ENCODE measurements at places on chromosomes 4 and X.

DNA sequence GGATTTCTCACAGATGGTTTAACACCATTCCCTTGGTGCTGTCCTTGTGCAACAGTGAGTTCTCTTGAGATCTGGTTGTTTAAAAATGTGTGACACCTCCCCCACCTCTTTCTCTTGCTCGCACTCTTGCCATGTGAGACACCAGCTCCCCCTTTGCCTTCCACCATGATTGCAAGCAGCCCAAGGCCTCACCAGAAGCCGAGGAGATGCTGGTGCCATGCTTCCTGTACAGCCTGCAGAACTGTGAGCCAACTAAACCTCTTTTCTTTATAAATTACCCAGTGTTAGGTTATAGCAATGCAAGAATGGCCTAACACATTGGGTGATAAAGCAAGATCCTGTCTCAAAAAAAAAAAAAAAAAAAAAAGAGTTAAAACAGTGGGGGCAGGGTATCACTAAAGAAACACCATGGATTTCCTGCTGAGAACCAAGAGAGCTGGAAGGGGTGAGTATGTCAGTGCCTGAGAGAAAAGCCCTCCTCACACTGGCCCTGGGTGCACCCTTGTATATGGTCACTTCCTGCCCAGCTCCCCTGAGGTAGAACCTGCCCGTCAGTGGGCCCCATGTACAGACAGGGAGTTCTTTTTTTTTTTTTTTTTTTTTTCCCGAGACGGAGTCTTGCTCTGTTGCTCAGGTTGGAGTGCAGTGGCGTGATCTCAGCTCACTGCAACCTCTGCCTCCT is 46.4 kb downstream of the APOO start:
- no peak for DNase-seq

GRCh38 chrX:104318330-104319009 is 63.7 kb upstream of the ESX1 start:
- no peak for DNase-seq

DNA sequence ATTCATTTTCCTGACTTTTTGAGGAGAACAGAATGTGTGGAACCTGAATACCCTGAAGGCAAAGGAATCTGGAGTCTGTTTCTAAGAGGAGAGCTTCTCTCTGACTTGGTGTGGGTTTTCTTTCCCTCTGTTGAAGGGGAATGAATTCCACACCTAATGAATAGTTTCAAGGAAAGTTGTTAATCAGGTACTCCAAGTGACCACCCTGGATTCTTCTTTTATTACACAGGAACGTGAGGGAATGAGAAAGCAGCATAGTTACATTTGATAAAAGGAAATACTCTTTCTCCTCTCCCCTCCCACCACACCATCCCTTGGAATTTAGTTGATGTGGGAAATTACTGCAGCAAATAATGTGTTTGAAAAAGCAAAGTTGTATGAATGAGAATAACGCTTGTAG is 29.7 kb downstream of the SLIT2 start:
- DNase-seq = no peak

DNA sequence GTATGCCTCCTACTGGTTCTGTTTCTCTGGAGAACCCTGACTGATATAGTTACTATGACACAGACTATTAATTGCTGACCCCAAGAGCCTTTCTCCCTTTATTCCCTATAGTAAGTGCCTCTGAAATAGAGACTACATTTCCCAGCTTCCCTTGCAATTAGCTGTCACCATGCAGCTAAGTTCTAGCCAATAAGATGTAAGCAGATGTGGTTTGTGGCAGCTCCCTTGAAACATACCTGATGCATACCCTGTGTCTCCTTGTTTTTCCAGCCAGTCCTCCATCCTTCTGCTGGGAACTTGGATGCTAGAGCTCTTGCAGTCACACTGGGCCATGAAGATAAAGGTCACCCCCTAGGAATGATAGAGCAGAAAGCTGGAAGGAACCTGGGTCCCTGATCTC is 9.7 kb upstream of the TMEM165 start:
- DNase-seq = no peak

GRCh38 chrX:2466876-2467656 is 33.7 kb downstream of the DHRSX start:
- no peak for DNase-seq

DNA sequence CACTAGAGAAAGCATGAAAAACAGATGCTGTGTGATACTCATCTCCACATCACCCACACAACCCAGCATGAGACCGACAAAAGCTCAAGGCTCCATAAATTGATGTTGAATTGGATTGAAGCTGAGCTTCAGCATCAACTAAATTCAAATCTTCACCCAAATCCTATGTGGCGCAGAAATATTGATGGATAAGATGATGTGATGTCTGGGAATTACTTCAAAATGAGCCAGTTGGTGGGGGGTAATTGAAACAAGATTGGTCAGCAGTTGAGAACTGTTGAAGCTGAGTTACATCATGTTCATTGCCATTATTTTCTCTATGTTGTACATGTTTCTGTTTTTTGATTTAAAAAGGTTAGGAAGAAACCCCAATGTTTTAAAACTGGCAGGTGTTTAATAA is 166.5 kb upstream of the STS start:
- no peak for DNase-seq

- no peak for DNase-seq
Measured at GRCh38 chr4:123449780-123450179, 53.2 kb downstream of the SPRY1 start.

GRCh38 chr4:56424697-56425514 is 10.5 kb downstream of the PPAT start:
- peak; percentile 46 for DNase-seq

GRCh38 chrX:72604705-72605104 is 32.1 kb upstream of the HDAC8 start:
- no peak for DNase-seq

GRCh38 chr4:36944232-36944631 is 300.3 kb upstream of the NWD2 start:
- no peak for DNase-seq

DNA sequence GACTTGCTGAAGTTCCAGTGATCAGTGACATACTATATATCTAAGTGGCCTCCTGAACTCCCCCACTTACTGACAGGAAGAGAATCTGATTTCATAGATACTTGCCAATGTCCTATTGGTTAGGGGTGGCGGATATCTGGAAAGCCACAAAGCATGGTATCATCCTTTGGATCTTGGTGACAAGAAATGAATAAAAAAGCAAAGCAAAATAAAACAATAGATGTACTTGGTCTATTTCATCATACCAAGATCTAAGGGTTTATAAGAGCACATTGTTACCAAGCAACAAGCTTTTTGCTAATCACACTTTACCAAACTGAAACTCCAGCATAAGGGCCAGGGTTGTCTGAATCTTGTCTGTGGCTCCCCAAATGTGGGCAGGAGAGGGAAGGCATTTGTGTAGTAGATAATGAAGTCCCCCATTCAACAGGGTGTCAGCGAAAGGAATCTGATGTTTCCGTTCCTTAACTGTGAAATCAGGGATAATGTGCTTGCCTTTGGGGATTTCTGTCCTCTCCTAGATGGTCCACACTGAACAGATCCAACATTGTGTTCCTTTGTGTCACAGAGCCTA is 125.0 kb upstream of the SMIM10 start:
- no peak for DNase-seq

DNA sequence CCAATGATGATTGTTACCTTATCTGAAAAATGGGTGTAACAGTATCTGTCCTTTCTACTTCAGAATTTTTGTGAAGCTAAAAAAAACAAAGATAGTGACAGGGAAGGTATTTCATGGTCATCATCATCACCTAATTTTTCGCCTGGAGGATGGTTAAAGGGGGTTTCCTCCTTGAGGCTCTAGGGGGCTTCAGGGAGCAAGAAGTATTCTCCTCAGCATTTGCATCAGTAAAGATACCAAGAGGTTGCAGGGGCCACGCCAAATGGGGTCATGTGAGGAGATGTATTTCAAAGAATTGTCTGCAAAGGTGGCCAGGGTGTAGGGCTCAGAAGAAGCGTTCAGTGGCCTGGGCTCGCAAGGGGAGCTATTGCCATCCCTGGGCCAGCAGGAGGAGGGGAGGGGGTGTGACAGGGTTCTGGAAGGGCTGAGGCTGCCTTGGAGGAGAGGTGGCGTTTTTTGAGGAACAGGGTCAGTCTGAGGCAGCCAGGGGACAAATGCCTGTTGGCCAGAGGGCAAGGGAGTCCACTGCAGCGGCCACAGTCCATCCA is 7.3 kb upstream of the NSG1 start:
- no peak for DNase-seq

GRCh38 chrX:70289168-70289792 is 447 bp downstream of the PDZD11 start:
- DNase-seq = no peak

- no peak for DNase-seq
Measured at GRCh38 chr4:41360214-41360920, 103.6 kb downstream of the UCHL1 start.

- peak; percentile 74 for DNase-seq
Measured at GRCh38 chrX:78514852-78515251, 144.3 kb downstream of the RTL3 start.

DNA sequence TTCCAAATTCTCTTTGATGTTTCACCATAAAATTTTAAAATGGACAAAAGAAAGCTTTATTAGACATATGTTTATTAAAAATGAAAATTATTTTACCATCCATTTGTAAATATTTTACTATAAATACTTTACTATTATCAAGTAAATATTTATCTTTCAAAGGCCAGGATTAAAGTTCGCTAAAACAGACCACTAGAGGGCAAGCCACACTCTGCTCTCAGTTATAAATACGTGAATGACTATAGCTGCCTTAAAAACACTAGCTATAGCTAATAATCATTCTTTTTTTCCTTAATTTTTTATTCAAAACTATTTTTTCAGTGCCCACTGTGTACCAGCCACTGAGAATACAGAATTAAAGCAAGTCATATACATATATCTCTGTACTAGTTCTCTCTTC is 38.6 kb downstream of the UNC5C start:
- no peak for DNase-seq

DNA sequence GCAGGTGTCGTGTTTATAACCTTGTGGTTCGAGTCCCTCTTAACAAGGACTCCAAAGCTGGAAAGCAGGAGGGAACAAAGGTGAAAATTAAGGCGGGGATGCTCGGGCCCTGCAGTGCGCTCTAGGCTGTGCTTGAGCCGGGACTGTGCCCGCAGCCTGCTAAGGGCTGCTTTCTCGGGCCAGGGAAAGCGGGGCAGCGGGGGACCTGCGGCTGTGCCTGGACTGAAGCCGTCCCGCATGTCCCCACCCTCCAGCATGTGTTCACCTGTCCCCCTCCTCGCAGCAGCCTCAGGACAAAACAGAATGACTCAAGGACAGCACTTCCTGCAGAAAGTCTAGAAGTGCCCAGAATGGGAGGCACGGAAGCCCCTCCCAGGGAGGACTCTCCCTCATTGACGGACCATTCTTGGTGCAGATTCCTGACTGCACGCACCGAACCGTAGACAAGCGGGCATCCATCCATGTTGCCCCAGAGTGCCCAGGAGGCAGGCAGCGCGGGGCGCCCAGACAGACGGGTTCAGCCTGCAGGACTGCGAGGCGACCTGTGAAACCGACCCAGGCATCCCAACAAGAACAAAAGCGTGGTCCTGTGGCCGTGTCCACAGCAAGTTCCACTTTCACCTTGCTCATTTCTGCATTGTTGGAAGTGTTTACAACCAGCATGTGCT is 342.9 kb downstream of the MAGEB5 start:
- no peak for DNase-seq

DNA sequence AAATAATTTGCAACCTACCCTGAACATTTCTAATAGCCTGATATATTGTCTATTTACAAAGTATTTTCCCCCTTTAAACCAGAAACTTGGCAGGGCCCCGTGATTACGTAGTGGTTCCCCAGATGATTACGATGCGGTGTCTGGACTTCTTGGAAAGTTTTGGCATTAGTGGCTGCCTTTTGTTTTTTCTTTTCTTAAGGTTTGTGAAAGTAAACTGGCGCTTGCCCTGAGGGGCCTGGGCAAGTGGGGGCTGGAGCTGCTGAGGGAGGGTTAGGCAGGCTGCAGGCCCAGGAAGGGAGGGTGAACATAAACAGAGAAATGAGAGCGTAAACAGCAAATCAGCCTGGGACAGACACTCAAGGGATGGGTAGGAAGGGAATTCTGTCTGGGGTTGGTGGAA is 123.6 kb upstream of the MSX1 start:
- DNase-seq = no peak

GRCh38 chr4:55393461-55394320 is 2.1 kb upstream of the TMEM165 start:
- no peak for DNase-seq

DNA sequence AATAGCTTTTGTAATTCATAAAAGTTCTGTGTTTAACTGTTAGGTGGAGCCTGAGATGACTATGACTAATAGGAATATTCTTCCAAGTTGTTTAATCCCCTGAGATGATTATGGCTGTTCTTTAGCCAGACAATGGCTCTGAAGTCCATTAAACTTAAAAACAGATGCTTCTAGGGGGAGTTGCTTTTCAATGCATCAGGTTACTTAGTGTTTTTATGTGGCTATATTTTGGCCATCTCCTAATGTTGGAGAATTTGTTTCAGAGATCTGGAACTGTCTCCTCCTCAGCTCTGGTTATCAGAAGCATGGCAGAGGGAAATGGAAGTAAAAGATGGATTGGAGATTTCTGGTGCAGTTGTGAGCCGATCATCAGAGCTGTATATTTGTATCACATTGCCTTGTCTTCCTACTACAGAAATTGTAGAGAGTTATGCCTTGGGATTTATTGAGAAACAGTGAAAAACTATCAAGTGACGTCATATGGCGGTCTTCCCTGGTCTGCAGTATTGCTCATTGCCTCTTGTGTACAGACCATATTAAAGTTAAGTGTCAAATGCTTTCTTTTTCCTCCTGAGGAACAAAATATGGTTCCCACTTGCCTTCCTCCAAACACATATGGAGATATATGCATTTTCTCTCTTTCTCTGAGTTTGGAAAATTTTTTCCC is 29.8 kb downstream of the SGMS2 start:
- no peak for DNase-seq

DNA sequence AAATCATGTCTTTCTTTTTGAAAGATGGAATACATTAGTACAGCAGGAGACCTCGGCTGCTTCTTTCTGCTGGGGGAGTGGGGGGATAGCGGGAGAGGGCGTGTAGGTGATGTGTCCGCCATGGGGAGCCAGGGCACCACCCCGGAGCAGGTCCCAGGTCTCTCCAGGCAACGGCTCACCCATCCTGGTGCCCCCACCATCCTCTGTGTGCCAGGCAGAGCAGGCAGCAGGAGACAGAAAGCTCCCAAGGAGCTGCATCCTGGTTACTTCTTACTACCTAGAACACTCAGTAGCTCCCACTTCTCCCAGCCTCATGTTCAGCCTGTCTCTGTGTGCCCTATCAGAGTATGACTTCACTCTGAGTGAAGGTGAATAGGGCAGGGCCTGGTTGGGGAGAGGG is 23.6 kb downstream of the TNIP2 start:
- no peak for DNase-seq

- no peak for DNase-seq
Measured at GRCh38 chr4:23959396-23960148, 69.7 kb upstream of the PPARGC1A start.

GRCh38 chrX:86507331-86507730 is 359.1 kb downstream of the DACH2 start:
- DNase-seq = no peak

DNA sequence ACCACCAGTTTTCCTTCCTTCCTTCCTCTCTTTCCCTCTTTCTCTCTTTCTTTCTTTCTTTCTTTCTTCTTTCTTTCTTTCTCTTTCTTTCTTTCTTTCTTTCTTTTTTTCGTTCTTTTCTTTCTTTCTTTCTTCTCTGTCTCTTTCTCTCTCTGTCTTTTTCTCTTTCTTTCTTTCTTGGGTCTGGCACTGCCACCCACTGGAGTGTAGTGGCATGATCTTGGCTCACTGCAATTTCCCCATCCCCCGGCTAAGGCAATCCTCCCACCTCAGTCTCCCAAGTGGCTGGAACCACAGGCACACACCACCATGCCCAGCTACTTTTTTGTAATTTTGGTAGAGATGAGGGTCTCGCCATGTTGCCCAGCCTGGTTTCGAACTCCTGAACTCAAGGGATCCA is 51.6 kb upstream of the NHS start:
- no peak for DNase-seq
